HCT116 (cell line): ENCODE measurements at places on chromosomes 11 and 22. TPM values are rescaled to one million over a fixed set of nuclear protein-coding genes. Genes with fewer than 3 reads are reported as not detected.

Gene HPX
- 4.6 TPM for total RNA-seq

DNA sequence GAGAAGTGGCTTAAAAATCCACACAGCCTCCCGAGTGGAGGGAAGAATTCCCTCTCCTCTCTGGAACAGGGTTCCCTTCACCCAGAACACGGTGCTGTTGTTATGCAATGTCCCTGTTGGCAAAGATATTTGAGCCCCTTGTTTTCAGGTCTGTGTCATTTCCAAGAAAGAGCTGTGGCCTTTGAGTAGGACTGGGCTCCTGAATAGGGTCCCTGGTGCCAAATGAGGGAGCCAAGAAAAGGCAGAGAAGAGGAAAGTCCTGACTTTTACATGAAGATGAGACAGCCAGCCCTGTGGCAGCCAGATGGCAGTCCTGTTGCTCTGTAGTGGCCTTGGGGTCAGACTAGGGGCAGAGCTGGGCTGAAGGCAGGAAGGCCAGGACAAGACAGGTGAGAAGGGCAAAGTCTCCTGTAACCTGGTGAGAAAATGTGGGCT, 51.2 kb upstream of the ELF5 start:
- no peak overlapping the region for H3K4me3 ChIP-seq
- H3K27me3 ChIP-seq: no peaks in the 10 kb centered on the region
- no peak overlapping the region for H3K27ac ChIP-seq
- DNase-seq: no peak
- H3K36me3 ChIP-seq: no peaks in the 10 kb centered on the region

Gene RGL4
- total RNA-seq: not detected

Gene NCAM1
- total RNA-seq: 0.22 TPM
